ENCODE measurements at places on chromosomes 12 and 14.

- DNase-seq = no peak
These were observed 592 bp upstream of the USP15 start for GRCh38 chr12:62259631-62259992.

- DNase-seq = no peak
These were observed 295.6 kb downstream of the DPF3 start for GRCh38 chr14:72598306-72598705.

DNA sequence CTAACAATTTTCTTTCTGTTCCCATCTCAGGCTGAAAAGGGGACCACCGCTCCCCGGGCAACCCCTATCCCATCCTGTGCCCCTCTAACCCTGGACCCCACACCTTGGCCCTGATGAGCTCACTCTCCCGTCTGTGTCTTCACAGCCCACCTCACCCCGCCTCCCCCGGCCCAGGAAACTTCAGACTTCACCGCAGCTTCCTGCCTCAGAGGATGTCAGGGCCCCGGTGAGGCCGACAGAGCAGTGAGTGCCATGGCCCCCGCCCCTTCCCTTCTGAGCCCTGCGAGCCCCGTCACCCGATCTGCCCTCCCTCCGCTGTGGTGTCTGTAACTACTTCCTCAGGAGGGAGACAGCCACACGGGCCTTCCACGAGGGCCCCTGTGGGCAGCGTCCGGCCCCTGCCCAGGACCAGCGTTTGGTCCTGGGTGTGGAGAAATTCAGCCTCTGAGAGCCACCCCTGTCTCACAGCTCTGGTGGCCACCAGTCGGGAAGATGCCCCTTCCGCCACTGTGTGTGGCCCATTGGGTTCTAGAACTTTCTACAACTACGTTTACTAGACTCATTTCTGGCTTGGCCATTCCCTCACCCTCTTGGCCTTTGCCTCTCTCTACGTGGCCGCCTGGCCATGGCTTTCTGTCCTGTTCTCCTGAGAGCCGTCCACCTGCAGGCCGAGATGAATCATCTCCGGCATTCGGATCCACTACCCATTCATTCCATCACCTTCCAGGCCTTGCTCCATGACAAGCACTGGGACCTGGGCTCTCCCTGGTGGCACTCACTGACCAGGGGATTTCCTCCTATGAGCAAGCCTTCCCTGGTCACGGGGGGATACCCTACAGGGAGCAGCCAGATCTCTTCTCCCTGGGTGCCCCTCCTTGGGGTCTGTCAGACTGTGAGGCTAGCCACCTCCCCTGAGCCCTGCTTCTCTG is 3.4 kb downstream of the RHOF start:
- DNase-seq = no peak

GRCh38 chr12:31931796-31932715 is 27.2 kb upstream of the RESF1 start:
- DNase-seq = no peak

GRCh38 chr12:122672515-122672914 is 30.6 kb downstream of the HCAR2 start:
- no peak for DNase-seq

- DNase-seq = no peak
These were observed 97.1 kb downstream of the C2CD5 start for GRCh38 chr12:22447223-22447622.

GRCh38 chr12:44875417-44875953 is 630 bp downstream of the NELL2 start:
- DNase-seq = peak; percentile 52

DNA sequence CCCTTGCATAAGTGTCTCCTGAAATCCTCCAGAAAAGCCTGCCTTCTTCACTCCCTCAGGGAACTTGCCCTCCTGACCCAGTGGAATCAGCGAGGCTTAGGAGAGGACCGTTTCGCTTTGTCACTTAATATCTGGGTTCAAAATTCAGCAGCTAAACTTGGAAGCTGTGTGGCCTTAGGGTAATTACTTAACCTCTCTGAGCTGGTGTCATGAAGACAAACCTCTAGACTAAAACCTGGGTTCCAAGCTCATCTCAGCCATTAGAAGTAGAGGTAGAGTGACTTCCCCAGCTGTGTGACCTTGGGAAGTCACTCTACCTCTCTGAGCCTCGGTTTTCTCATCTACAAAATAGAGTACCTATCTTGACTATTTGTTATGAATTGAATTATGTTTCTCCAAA is 18.3 kb upstream of the RBM19 start:
- no peak for DNase-seq

DNA sequence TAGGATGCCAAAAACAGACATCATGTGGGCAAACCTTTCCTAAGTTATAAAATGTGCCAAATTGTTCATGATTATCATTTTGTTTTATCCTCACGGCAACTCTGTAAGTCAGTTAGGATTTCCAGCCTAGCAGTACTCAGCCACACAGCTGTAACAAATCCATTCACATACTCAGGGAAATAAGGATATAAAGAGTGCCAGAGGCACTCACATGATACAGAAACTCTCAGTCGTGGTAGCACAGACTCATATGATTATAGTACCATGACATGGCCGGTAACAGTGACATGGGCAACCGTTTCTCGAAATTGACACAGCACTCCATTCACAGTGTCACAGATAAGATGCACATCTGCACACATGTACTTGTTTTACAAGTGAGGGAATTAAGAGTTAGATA is 344.2 kb downstream of the LRIG3 start:
- no peak for DNase-seq

GRCh38 chr14:64708148-64709004 is 4.2 kb downstream of the PLEKHG3 start:
- DNase-seq = no peak

- DNase-seq = no peak
These were observed 19.6 kb upstream of the LRP1-AS start for GRCh38 chr12:57166971-57167371.

- peak; percentile 50 for DNase-seq
These were observed 64.1 kb upstream of the PPP4R3A start for GRCh38 chr14:91573894-91574837.

DNA sequence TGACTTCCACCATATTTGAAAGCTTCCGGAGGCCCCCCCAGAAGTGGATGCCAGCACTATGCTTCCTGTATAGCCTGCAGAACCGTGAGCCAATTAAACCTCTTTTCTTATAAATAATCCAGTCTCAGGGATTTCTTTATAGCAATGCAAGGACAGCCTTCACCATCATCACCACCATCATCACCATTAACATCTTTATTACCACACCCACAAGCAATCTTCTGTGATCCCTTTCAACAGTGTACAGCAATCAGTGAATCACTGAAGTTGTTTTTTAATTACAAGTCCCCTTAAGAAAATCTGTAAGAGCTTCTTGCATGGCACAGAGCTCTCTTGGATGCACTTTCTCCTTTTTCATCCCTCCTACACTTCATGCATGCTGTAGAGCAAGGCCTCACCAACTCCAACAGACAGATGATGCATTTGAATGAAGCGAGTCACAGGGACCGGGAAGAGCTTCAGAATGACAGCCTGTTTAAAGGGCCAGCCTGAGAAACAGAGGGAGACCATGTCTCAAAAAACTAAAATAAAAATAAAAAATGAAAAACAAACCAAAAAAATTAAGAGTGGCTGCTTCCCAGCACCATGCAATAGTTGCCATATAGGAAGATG is 83.6 kb upstream of the VASH1 start:
- no peak for DNase-seq

DNA sequence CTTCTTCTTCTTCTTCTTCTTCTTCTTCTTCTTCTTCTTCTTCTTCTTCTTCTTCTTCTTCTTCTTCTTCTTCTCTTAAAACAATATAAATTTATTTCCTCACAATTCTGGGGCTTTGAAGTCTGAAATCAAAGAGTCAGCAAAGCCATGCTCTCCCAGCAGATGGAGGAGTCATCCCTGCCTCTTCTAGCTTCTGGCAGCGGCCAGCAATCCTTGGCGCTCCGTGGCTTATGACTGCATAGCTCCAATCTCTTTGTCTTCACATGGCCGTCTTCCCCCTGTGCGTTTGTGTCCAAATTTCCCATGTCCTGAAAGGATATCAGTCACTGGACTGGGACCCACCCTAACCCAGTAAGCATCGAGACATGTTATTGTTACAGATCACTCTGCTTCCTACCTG is 22.9 kb downstream of the KCNA1 start:
- no peak for DNase-seq

- DNase-seq = peak; percentile 90
These were observed at the start of gene LGR5 for GRCh38 chr12:71439613-71440344. LGR5 (plus strand) TSS chr12:71439798; CDS start chr12:71440081, 283 bp downstream.

DNA sequence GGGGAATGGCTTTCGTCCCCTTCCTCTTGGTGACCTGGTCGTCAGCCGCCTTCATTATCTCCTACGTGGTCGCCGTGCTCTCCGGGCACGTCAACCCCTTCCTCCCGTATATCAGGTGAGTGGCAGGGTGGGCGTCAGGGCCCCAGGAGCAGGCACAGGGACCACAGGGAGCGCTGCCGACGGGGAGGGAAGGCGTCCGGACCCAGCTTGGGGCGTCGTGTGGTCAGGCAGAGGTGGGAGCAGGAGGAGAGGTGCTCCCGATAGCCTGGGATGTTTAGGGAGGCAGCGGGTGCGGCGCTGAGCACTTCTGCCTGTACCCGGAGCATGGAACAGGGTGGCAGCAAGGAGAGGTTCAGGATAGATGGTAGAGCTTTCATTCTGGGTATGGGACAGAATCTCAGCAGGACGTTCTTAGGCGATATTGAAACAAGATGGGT is 444 bp downstream of the DRAM1 start:
- peak; percentile 11 for DNase-seq

DNA sequence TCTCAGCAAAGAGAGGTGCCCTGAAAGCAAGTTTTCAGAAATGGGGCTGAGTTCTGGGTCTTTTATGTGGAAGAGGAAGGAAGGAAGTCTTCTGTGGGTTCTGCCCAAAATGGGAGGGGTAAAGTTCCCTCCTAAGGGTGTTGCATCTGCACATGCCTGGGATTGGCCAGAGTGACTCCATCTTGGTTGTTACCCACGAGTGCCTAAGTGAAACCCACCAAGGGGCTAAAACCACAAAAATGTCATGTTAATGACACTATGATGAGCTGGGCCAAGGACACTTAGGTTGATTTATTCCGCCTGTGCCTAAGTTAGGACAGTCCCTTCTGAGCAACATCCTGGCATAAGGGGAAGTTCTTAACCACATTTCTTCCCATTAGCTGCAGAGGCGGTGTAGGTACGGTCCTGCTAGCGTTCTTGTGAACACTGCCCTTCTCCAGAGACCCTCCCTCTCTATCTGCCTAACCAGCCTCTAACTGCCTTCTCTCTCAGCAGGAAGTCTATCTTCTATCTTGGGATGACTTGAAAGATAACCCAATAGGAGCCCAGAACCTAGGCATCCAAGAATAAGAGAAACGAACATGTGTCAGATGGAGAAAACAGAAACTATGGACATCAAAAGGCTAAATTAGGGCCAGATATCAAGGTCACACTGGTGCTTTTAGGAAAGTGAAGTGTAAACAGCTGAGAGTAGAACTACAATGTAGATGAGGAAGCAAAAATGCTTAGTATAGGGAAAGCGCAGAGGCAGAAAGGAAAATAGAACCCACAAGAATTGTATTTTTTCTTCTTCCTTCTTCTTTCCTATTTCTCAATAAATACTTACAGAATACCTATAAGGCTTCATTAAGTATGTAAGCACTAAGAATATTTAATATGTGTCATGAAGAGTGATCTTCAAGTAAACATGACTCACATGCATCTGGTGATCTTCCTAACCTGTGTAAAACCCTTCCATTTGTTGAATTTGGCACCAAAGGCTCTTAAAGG is 104.2 kb upstream of the AMN1 start:
- DNase-seq = no peak

DNA sequence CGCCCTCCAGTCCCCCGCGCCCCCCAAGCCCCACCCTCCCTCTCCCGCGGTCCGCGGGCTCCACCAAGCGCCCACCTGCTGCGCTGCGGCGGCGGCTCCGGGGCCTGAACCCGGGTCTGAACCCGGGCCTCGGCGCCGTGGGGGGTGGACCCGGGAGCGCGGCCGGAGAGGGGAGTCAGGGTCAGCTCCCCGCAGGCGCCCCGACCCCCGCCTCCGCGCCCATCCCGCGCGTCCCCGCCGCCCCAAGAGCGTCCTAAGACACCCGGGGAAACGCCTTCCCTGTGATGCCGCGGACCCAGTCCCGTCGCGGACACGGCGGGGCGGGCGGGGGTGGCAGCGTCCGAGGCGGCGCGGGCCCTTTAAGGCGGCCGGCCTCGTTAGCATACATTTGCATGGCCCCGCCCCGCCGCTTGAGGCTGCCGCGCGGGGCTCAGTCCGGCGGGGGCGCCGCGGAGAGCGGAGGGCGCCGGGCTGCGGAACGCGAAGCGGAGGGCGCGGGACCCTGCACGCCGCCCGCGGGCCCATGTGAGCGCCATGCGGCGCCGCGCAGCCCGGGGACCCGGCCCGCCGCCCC is at the start of gene MMP17:
TSS of gene MMP17 (plus strand) at position 433 of the 574 bp plus-strand sequence. CDS start at position 535, 102 bp downstream.
- peak; percentile 71 for DNase-seq
